ENCODE measurements at places on chromosomes 13 and 19. TPM values are rescaled to one million over a fixed set of nuclear protein-coding genes. Genes with fewer than 3 reads are reported as not detected.
A peak's percentile ranks its signal among the peaks of the same experiment; 100 is the strongest.

RUBCNL gene
- 0.08 TPM for total RNA-seq

CYP2F1 gene
- not detected for total RNA-seq

FFAR2 gene
- 0.49 TPM for total RNA-seq

GRCh38 chr13:78593652-78594455 lies 9.5 kb downstream of the POU4F1 start:
- DNase-seq: no peak

- peak; percentile 98 for DNase-seq
These were observed 2.4 kb downstream of the LTBP4 start for GRCh38 chr19:40603389-40604170.

Measured in lower leg skin (tissue), 4 donors.